ENCODE measurements at places on chromosomes 16 and 17.

DNA sequence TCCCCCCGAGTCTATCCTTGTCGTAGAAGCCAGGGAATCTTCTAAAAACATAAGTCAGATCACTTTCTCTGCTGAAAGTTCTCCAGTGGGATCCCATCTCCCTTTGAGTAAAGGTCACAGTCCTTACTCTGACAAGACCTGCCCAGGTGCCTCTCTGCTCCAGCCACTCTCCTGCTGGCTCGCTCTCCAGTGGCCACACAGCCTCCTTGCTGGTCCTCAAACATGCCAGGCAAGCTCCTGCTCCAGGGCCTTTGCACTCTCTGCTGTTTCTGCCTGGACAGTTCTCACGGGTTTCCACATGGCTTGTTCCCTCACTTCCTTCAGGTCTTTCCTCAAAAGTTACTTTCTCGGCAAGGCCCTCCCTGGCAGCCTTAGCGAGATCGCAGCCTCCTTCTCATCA, 3.4 kb downstream of the B9D1 start:
- DNase-seq, result no peak

DNA sequence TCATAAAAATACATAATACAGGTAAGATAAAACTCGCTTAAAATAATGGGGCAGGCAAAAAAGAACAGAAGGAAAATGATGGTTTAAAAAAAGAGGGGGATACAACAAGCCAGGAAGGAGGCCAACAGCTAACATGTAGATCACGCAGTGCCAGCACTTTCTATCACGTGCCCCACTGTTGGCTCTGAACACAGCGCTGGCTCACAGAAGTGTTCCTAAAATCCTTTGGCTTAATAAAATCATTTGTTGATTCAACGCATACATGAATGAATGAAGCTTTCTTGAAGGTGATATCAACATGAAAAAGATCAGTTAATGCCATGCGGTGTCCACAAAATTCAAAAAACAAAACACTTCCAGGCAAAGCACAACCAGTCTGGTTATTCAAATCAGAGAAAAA, 8.5 kb downstream of the ITGAE start:
- no peak for DNase-seq

GRCh38 chr17:44558710-44559633, 1.7 kb downstream of the FZD2 start:
- DNase-seq, result no peak

DNA sequence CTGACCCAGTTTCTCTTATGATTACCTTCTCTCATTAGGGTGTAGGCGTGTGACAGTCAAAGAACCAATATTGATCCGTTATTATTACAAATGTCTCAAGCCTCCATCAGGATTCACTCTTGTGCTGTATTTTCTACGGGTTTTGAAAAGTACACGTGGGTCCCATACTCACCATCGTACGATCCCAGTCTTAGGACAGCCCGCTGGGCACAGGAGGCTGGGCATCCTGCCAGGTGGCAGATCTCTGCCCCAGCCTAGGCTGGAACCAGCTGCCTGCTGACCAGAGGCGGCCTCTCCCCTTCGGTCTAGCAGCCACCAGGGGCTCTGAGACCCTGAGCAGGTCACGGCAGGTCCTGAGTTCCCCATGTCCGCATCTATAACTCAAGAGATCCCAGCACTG, 2.0 kb upstream of the METRNL start:
- no peak for DNase-seq

DNA sequence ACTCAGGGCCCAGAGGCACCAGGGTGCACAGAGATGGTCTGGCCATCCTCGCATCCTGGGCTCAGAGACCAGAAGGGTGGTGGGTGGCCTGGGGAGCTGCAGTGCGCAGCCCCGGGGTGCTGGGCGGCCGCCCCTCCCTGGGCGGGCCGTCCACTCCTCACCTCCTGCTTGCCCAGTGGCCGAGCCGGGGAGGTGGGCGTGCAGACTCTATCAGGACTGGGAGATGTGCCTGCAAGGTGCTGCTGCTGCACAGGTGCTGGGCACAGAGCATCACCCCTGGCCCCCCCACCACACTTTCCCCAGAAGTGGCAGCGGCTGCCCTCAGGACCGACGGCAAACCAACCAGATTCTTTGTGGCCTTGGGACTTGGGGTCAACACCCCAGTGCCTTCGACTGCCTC, at the start of gene SCN4A:
Gene SCN4A (minus strand): TSS at position 123 of the 400 bp plus-strand sequence. CDS start 77 bp downstream, at position 46.
- DNase-seq, result no peak

GRCh38 chr17:71632328-71632727, 488.5 kb upstream of the SOX9 start:
- DNase-seq, result peak; percentile 29

DNA sequence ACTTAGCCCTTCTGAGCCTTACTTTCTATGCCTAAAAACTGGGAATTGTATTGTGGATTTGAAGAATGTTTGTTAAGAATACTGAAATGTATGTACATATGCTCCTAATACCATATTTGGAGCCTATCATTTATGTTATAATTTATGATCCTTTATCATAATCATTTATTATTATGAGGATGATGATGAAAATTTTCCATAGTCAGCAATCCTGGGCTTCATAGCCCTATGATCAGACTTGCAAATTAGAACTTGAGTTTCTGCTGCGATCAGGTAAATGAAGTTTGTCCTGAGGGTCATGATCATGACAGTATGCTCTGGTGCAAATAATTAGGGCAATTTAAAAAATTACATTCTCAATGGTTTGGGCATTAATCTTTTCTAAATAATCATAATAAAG, 147.4 kb downstream of the CA10 start:
- no peak for DNase-seq

DNA sequence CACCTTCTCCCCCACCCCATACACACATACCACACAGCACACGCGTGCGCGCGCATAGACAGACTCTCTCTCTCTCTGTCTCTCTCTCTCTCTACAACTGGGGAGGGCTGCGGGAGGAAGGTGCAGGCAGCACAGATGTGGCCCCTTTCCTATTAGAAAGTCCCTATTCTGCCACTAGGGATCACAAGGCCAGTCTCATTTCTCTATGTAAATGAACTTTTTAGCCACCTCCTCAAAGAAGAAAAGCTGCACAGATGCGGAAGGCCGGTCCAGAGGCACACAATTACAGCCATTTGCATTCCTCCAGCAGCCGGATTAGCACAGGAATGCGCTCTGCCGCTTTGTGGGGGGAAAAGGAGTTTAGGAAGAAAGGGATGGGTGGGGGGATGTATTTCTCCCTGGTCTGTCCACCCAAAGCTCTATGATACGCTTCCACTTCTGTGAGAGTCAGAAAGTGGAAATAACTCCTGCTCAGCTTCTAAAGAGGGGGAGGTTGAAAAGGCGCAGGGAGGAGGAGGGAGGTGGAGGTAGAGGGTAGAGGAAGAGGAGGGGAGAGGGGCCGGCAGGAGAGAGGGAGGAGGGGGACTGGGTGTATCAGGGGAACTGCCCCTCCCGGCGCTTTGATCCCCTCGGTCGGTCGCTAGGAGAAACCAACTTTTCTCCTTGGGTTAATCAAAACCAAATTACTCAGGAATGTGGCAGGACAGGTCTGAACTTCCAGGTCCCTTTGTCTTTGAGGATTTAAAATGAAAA, 11.7 kb downstream of the ZFHX3 start:
- DNase-seq, result no peak

DNA sequence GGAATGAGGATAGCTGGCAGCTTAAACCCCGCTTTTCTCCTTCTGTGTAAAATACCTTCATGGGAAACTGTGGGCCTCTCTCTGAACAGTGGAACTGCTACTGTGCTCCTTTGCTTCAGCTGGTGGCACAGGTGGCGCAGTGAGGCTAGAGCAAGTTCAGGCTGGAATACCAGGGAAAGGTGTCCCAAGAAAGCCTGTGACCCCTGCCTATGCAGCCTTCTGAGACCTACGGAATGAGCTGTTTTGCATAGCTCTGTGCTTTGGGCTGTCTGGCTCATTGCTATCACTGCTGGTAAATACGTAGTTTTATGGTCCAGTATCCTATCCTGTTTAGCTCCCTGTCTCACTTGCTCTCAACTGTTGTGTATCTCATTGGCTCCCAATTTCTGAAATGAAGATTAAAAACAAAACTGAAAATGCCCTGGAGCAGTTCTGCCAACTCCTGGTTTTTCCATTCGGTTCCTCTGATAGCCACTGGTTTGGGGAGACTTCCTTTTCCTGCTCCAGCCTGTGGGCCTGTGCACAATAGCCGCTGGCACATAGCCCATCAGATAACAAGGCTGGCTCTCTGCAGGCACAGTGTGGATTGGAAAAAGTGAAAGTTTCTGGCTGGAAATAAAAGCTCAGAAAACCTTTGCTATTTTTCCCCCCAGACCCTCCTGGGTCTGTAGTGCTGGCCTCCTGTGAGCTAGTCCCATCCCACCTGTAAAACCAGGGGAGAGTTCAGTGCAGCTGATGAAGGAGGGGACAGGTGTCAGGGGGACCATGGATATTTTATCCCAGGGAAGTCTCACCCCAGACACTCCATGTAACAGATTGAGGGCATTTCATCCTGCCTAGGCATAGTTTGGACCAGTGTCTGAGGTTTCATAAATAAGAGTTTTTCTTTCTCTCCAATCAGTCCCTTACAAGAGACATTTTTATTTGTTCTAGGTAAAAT, 24.0 kb downstream of the LIMD2 start:
- DNase-seq, result peak; percentile 57

GRCh38 chr17:10166176-10166935, 32.0 kb downstream of the GAS7 start:
- no peak for DNase-seq

DNA sequence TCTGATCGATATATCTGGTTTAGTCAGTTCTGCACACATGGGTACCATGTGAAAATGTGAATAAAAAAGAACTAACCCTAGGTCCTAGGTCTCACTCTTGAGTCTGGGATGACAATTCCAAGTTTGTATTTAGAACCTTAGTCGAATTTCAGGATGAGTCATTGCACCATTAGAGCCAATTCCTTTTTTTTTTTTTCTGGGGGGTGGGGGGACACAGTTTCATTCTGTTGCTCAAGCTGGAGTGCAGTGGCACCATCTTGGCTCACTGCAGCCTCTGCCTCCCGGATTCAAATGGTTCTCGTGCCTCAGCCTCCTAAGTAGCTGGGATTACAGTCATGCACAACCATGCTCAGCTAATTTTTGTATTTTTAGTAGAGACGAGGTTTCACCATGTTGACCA, 41.6 kb downstream of the SPAG9 start:
- DNase-seq, result no peak

- no peak for DNase-seq
Measured at GRCh38 chr16:4213737-4214136, 28.1 kb downstream of the SRL start.

DNA sequence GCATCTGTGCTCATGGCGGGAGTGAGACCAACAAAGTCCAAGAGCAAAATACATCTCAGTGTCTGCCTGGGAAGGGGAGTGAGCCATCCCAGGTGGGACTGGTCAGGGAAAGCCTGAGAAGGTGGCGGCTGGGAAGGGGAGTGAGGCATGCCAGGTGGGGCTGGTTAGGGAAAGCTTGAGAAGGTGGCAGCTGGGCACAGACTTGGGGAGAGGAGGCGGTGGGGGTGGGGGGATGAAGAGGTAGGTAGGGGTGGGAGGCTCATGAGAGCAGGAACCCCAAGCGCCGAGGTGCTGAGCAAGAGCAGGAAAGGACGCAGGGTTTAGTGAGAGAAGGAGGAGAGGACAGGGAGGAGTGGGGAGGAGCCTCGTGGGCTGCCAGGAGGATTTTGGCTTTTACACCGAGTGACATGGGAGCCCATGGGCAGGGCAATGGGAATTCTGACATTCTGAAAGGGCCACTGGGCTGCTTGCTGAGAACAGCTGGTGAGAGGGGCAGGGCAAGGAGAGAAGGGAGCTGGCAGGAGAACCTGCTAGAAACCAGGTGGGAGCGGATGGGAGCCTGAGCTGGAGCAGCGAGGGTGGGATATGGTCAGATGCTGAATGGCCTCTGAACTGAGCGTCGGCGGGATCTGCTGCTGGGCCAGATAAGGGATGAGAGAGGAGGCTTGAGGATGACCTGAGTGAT, 256.1 kb upstream of the RPL38 start:
- no peak for DNase-seq

DNA sequence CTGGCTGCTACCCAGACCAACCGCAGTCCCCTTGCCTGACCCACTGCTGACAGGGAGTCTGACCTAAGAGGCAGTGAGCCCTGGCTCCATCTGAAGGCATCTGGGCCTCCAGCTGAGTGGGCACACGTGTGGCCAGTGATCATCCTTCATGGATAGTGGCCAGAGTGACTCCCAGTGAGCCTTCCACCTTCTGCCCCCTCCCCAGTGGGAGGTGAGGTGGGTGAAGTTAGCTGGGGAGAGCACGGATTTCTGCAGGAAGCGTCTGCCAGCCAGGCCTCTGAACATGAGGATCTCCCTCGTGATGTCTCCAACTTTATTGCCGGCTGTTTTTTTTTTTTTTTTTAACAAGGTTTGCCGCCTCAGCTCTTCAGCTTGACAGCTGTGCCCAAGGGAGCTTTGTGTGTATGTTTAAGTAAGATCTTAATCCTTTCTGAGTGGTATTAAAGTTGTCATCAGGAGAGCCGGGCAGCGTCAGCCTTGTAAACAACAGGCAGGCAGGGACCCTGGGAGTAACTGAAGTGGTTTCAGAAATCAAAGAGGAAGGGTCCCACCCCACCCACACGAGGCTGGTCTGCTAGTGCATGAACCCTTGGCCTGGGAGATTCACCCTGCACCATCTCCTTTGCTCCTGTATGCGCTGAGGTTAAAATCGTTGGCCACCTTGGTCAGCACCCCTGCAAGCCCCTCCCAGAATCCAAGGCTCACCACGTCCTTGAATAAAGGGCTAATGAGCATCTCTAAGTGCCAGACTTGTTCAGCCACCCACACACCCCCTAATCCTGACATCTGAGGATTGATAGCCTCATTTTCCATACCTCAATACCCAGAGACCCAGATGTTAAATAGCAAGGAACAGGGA, 33.3 kb downstream of the RHBDL3 start:
- no peak for DNase-seq

GRCh38 chr17:66375121-66375520, 72.7 kb downstream of the PRKCA start:
- no peak for DNase-seq

- DNase-seq, result peak; percentile 85
Measured at GRCh38 chr17:46044286-46044928, 45.4 kb downstream of the STH start.

- DNase-seq, result peak; percentile 46
Measured at GRCh38 chr16:22318690-22319358, 21.6 kb downstream of the POLR3E start.

GRCh38 chr17:39073916-39074315, 77.5 kb downstream of the PLXDC1 start:
- no peak for DNase-seq

DNA sequence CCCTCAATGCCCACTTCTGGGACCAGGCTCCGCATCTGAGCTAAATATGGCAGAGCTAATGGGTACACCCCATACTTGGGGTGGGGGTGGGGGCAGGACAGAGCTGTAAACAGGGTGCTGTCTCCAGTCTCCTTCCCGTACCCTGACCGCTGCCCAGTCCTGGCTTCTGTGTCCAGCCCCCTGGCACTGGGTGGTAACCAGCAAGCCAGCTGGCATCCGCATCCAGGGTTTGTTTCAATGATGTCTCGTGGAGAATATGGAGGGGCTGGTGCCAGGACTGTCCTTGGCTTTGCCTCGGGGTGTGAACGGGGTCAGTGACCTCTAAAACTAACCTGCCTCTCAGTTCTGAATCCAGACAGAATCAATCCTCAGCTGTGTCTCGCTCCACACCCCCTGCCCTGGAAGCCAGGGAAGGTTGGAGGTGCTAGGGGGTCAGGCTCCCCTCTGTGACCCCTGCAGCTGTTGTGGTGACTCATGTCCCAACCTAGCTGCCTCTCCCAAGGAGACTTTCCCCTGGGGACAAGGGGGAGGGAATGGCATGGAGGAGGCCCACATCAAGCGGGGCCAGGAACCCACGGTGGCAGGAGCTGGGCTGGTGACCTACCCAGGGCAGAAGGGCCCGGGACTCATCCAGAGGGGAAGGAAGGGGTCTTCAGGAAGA, 1.5 kb upstream of the PNMT start:
- DNase-seq, result no peak

GRCh38 chr16:80841231-80841630, 36.8 kb upstream of the CDYL2 start:
- no peak for DNase-seq

Data from Caki2 (cell line).